ENCODE measurements at places on chromosomes 6 and 20.

GRCh38 chr20:25277051-25277801 lies 29.3 kb downstream of the PYGB start:
- no peak for DNase-seq

DNA sequence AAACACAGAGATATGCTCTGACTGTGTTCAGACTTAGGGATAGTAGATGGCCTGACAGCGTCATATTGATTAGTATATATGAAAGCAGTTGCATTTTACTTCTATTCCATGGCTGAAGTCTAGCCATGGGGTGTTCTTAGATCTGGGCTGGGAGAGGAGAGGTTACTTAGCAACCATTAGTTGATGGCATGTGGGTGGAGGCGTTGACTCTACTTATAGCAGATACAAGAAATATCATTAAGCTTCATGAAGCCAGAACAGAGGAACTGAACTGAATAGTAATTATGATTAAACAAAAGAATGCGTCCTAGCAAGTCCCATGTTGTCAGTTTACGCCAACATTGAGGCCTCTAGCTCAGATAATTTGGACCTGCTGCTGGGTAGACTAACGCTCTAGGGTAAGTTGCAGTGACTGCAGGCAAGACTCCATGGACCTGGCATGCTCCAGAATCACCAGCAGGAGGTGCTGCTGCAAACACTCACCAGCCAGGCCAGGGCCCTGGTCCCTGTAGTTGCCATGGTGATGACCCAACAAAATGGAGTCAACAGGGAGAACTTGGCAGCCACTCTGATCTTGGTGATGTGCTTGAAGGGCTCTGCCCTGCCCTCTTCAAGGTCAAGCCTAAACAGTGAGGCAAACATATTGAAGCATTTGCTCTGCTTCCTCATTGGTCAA lies 477.3 kb downstream of the PREX1 start:
- no peak for DNase-seq

GRCh38 chr20:39638731-39639130 lies 676.6 kb downstream of the DHX35 start:
- no peak for DNase-seq

DNA sequence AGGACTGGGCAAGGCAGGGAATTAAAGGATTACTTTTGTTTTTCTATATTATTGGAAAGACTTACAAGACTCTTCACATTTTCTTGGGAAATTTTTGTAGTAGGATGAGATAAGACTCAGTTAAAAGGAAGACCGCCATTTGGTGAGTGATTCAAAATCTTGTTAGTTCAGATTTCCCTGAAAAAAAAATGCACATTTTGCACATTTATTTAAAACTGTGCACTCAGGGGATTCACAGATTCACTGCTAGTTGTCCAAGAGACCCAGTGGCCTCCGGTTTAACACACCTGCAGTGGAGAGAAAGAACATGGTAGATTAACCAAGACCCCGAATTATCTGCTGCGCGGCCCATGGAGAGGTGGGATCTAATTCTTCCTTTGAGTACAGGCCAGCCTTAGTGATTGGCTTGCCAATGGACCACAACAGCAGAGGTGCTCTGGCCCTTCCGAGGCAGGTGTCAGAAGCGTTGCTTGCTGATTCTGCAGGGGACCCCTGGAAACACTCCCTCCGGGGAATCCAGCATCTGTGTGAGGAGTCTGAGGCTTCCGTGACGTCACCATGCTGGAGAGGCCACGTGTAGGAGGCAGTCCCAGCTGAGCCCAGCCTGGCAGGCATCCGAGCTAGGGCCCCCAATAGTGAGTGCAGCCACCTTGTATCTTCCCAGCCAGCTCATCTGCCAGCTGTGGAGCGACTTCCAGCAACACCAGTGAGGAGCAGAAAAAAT lies 68.9 kb downstream of the ZNF217 start:
- no peak for DNase-seq

DNA sequence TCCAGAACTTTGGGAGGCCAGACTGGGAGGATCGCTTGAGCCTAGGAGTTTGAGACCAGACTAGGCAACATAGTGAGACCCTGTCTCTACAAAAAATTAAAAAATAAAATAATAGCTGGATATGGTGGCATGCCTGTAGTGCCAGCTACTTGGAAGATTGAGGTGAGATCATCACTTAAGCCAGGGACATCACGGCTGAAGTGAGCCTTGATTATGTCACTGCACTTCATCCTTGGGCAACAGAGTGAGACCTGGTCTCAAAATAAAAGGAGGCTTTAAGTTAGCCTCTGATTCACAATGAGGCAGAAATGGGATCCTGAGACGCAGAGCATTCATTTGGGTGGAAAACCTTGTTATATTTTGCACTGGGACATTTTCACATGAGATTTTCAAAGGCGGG lies 57.0 kb downstream of the TULP4 start:
- DNase-seq = no peak

GRCh38 chr6:105882121-105882803 lies 203.9 kb upstream of the PRDM1 start:
- DNase-seq = no peak

GRCh38 chr6:84061174-84061573 lies 27.6 kb downstream of the MRAP2 start:
- DNase-seq = no peak

DNA sequence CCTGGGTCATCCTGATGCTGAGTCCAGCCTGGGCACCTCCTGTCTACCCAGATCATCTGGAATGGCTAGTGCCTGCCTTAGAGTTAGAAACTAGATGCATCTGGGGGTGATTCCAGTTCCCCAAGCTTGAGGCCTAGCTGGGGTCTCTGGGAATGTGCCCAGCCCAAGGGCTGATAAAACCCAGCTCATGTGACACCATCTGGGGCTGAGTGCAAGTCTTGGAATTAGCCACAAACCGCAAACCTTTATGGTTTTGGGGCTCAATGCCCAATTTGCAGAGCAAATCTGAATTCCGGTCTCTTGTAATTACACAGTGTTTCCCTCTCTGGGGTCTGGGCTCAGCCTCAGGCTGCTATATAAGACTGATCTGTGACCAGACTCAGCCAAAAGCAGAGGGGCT lies at the start of gene BPIFB4:
Gene BPIFB4 (plus strand): TSS at position 385 of the 400 bp plus-strand sequence. CDS start 1,884 bp downstream, outside the sequence.
- no peak for DNase-seq

GRCh38 chr6:6680526-6680925 lies 92.0 kb downstream of the LY86 start:
- no peak for DNase-seq

DNA sequence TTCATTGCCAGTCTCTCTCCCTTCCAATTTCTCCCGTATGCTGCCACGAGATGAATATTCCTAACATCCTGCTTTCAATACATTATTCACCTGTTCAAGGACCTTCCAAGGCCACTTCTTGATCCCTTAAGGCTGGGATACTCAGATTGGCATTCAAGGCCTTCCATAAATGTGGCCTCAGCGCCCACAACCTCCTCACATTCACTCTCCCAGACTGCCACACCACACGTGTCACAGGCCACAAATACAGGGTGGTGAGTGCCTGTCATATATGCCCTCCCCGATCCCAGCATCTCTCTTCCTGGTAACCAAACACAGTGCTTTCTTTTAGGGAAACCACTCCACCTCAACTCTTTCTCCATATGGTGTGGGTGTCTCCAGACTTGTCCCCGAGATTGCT lies 55.5 kb downstream of the TTI1 start:
- DNase-seq = no peak
